ENCODE measurements at places on chromosomes 7 and 10.
A peak's percentile ranks its signal among the peaks of the same experiment; 100 is the strongest.

DNA sequence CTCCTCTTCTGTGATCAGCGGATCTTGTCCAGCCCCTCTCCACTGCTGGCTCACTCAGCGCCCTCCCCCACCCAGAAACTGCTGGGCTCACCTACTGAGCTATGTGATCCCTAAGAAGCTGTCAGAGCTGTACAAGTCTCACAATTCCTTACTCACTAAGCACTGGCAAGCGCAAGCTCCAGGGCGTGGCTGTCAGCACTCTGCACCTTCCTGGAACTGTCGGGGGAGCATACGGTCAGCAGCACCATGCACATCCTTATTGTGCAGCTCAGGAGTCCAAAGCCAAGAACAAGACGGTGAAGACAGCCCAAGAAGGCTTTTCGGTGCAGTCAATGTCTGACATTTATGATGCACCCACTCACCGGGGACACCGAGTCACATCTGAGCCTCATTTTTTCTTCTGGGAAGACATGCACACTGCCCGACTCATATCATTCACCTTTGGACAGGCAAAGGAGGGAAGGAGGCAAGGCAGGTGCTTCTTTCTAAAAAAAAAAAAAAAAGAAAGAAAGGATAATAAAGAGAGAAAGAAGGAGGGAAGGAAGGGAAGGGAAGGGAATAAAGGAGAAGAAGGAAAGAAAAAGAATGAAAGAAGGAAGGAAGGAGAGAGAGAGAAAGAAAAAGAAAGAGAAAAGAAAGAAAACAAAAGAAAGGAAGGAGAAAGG is 56.3 kb downstream of the ASB13 start:
- DNase-seq: no peak

DNA sequence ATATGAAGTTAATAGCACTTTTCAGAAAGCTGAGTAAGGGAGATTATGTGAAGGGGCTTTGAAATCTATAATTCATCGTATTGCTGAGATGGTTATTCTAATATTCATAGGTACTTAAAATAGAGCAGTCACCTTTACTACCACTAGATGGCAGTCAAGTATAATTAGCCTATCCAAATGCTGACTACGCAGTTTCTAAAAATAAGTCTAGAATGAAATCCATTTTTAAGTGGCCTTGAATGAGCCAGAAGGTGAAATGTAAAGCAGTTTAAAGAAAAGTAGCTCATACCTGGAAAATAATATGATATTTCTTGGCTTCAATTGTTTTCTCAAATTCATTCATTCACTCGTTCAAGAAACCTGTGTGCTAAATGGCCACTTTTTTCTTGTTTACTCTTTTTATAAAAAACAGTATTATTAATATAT is 1277.1 kb downstream of the GATA3 start:
- DNase-seq: no peak

DNA sequence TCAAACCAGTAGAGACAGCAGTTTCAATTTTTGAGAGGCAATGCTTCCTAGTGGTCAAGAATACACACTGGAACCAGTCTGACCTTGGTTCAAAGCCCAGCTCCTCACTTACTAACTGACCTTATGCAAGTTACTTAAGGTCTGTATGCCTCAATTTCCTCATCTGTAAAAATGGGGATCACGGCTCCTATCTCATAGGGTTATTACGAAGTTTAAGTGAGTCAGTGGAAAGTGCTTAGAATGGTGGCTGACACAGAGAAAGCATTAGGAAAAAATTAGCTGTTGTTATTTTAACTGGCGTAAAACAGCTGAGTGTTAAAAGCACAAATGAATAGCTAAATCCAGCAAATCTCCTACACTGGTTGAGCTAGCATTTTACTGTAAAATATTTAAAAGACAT is 162.4 kb upstream of the LAMB4 start:
- DNase-seq: no peak

DNA sequence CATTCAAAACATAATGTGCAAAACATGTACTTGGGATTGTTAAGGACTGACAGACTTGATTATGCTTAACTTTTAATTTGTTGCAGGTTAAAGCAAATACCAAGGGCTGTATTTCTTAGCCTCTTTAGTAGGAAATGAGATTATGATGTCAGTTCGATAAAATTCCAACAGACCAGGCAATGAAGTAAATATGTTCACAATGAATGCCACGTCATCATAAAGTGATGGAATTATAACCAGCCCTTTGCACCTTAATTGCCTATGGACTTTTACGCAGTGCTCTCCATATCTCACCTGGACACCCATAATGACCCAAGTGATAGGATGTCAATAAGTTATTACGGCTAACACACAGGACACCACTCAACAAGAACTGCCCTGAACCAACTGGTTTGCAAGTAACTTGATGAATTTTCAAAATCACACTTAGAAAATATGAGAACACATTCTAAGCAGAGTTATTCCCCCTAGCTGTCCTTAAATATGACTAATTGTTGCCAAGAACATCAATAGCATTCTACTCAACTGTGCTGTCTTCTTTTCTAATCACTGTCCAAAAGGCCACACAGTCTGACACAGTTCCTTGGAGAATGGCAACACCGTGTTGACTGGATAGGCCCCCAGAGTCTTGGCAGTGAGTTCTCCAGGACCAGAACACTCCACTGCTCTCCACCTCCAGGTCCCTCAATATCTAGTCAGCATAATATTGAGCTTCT is 115.0 kb downstream of the CHCHD3 start:
- DNase-seq: no peak

GRCh38 chr10:4514445-4515108 is 311.4 kb upstream of the AKR1E2 start:
- DNase-seq: no peak

DNA sequence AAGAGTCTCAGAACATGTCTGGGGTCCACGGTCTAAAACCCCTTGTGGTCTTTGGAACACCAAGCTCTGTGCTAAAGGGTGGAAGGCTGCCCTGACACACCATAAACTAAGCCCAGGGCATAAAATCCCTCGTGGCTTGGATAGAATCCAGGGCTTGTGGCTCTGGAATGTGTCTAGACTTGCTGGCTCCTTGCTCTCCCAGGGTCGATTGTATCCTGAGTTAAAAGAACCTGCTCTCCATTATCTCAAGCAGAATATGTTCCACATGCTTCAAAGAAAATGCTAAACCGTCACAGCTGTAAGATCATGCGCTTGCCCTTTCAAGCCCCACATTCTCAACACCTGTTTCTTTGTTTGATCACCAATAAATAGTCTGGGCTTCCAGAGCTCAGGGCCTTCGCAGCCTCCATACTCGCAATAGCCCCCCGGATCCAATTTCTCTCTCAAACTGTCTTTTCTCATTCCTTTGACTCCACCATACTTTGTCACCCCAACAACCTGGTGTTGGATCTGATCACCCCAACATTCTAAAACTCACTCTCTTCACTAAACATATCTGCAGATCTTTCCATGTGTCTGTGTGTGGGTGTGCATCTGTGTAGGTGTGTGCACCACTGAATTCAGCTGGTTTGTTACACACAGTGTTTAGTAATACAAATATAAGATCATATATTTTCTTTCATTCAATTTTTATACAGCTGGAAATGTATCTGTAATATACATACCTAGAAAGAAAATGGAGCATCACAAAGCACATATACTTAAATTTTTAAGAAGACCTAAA is 238.5 kb downstream of the ZMYND11 start:
- DNase-seq: peak; percentile 32

DNA sequence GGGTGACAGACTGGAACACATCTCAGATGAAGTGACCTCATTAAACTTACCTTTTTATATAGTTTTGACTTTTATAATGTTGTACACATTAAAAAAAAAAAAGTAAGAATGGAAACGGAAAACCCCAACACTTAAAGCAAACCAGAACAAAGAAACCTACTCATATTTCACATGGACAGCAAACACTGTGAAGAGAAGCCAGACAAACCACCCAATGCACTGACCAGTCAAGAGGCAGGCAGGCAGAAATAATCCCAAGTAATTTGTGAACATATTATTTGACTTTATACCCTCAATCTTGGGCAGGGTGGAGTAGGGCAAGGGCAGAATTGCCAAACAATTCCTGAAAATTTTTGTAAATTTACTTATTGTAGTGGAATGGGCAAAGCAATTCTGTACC is 39.8 kb downstream of the WAPL start:
- DNase-seq: no peak

DNA sequence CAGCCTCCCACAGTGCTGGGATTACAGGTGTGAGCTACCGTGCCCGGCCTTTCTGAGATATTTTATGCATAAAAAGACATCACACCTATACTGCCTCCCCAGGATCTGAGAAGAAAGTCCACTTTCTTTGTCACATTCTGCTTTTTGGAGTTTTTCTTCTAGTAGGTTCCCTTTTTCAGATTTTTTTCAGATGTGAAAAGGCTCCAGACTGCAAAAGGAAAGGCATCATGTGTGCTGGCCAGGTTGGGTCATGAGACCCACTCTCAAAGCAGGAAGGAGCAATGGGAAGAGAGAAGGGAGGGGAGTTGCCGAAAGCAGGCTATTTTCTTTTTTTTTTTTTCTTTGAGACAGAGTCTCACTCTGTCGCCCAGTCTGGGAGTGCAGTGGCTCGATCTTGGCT is 10.8 kb downstream of the BLVRA start:
- no peak for DNase-seq

DNA sequence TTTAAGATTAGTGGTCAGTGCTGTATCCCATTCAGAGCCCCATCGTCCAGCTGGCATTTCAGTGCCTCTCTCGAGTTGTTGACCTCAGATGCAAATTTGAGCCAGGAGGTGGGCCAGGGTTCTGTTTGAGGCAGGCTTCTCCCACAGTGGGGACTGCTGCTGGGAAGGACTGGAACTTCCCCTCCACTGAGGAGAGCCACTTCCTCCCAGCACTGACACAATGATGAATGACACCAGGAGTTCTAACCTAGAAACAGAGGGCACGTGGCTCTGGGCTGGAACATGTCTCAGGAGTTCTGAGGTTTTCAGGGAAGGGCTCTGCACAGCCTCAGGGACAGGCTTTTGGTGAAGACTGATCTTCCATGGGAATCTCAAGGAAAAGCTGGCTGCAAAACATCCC is 18.3 kb upstream of the BTBD16 start:
- no peak for DNase-seq

DNA sequence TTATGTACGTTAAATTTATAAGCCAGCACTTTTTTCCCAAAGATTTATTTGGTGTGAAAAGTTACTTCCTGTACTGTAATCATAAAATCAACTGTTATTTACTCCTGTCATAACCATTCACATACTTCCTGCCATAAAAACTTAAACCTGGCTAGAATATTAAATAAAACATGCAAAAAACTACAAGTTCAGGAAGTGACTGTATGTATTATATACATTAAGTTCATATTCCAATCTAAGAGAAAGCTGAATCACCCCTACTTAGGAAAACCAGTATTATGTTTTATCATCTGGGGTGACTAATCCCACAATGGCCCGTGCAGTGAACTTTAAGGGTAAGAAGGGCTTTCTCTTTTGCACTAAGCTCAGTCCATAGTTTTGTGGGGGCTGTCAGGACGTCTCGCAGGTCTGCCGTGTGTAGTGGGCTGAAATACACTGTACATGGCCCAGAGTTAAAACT is 183.7 kb upstream of the KLF14 start:
- no peak for DNase-seq

DNA sequence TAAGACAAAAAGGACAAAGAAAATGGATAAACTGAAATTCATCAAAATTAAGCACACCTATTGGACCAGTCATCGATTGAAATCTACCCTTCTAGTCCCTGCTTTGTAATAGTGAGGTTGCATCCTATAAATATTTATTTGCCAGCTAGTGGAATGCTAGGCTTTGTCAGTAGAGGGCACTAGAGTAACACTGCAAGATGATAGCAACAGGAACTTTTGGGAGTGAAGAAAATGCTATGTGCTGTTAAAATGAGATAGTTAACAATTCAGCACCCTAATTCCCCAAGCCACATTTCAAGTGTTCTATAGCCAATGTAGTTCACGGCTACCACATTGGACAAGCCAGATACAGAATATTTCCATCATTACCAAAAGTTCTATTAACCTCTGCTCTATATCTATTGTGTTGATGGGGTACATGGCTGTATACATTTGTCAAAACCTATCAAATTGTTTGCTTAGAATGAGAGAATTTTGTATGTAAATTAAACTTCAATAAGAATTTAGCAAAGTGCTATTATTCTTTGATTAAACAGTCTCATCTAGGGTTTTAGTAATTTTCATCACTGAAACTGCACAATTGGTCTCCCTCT is 69.8 kb downstream of the LSMEM1 start:
- peak; percentile 14 for DNase-seq
